ENCODE measurements at places on chromosomes 3 and 15.

DNA sequence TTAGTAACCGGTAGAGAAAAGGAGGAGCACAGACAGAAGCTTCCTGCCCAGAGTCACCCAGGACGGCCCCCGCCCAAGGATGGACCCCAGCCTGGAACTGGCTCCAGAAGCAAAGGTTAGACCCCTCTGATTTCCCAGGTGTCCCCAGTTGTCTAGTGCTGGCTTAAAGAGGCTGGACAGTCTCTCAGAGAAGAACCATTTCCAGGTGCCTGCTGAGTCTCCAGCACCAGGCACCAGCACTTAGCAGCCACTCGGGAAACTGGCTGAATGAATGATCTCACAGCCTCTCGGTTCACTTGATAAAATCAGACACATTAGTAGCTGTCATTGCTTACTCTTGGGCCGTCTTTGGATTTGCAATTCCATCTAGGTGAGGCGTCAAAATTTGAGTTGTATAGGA is 139.7 kb upstream of the HES1 start:
- DNase-seq = no peak

DNA sequence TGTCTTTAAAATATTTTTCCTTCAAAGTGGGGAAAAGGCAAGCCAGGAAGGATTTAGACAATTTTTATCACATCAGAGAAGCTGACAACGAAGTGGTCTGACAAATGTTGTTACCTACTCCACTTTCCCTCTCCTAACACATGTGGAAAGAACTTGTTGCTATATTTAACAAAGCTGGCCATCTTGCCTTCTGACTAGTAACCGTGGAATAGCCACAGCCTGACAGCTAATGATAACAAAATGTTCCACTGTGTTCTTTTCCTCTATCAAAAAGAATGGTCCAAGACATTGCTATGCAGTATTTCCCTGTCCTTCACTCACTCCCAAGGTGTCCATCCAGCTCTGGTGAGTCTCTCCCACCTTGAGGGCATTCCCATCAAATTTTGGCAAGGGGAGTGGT is 481.4 kb upstream of the THBS1 start:
- no peak for DNase-seq

GRCh38 chr3:157529751-157530150 is 26.5 kb upstream of the VEPH1 start:
- DNase-seq = no peak

DNA sequence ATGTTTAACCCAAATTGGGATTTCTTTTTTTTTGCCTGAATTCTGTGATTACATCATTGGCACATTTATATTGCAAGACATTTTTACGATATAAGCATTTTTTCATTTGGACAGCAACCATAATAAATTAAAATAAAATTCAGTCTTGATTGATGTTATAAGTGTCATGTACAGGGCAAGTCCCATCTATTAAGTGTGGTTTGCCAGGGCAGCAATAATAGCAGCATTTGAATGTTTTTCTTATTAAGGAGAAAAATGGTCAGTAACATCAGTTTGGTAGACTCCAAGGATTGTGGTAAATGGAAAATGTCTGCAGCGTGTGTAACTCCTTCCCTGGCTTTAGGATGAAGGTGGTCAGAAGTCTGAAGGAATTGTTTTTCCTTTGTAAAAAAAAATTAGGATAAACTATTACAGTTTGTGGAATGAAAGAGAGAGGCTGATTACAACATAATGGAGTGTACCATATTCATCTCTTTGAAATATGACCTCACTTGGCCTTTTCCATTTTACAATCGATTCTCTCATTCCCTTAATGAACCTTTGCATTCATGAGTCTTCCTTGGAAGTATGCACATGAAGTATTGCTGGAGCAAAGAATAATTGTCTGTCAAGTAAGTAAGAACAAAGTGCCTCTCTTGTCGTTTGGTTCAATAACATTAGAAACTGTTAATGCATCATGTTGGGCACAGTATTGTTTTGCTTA is 405.4 kb upstream of the THRB start:
- DNase-seq = no peak

GRCh38 chr3:57852896-57853295 is 96.8 kb downstream of the SLMAP start:
- peak; percentile 12 for DNase-seq

DNA sequence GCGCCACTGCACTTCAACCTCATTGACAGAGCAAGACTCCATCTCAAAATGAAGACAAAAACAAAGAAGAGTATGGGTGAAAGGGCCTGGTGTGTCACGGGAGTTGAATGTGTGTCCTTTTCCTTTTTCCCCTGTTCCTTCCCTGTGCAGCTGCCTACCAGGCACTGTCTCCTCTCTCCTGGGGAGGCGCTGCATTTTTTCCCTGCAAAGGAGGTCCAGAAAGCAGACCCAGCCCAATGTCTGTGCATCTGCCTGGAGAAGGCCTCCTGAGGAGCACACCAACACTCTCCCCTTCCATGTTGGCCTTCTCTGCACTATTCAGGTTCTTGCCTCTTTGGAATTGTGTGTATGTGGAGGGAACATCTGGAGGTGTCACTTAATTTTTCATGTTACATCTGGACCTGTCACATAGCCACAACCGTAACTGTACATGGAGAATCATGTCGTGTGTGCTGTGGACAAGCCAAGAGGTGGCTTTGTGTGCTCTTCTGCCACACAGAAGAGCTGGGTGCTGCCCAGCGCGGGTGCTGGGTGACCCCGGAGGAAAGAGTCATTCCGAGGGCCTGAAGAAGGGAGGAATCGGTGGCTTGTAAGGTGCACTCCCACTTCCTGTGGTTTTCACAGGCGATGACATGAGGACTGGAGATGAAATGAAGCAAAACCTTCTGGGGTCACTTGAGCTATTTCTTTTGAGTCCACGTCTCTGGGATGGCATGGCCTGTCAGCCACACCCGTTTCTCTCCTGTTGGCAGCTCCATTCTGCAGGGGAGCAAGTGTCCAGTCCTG is 46.5 kb upstream of the CGNL1 start:
- no peak for DNase-seq

DNA sequence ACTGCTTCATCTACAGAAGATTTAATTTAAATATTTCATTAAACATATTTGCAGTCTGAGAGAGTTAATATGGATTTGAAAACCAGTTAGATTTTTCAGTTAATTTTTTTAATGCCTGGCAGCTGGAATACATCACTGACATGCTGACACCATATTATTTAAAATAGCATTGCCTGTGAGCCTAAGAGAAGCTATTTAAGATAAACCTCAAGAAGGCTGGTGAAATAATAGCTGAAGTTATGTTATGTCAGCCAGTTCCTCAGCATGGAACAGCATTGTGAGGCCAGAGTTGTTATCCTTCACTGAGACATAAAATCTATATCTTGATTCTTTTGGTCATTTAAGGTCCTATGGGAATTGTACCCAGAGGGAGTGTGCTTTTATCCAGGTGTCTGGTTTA is 705.2 kb downstream of the NAALADL2 start:
- no peak for DNase-seq
